Activated CD4-positive, alpha-beta T cell treated with anti-CD3 and anti-CD28 coated beads, Interleukin-2, Interleukin-4, amounts not matched to agents 100 ng/mL and 50 ng/mL, durations not matched to agents 16 hours and 8 hours (primary cell): ENCODE measurements at places on chromosomes 3 and 15.

DNA sequence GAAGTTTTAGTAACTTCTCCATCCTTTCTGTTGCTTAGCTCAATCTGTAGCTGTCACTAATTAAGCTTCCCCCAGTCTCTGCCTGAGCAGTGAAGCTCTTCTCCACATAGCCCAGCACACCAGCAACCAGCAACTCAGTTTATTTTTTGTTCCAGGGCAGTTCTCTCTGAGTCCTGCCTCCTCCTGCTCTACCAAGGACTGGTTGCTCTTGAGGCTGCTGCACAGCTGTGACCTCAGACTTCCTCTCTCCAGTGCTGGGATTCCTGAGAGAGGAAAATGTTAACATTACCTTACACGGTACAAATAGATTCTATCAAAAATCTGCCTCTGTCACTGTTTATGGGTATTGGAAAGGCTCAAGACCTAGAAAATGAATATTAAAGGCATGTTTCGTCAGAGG is 294.7 kb downstream of the OXSM start:
- DNase-seq, result no peak

- DNase-seq, result no peak
Observed at GRCh38 chr3:191282251-191283185, 46.7 kb upstream of the CCDC50 start.

- DNase-seq, result no peak
Observed at GRCh38 chr3:188262913-188263683, 109.1 kb downstream of the LPP start.

DNA sequence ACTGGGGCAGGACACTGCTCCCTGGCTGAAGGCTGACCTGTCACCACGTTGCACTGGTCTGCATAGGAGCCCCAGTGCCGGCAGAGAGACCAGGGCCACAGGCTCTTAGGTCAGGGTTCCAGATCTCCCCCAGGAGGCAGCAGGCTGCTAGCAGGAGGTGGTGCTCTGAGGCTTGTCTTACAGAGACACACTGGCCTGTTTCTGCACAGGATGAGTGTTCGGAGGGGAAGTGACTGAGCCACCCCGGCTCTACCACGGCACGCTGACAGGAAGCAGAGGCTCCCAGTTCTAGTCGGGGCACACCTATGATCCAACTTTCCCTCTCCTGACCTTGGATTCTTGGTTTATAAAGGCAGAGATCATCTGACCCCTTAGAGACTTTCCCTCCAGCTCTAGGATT is 8.6 kb downstream of the FBXL22 start:
- DNase-seq, result peak; percentile 80

- DNase-seq, result no peak
Observed at GRCh38 chr15:31974154-31974794, 56.0 kb upstream of the CHRNA7 start.

GRCh38 chr15:61449186-61449702 is 220.1 kb upstream of the RORA start:
- DNase-seq, result no peak

GRCh38 chr3:72816862-72817355 is 31.3 kb downstream of the SHQ1 start:
- DNase-seq, result peak; percentile 18

DNA sequence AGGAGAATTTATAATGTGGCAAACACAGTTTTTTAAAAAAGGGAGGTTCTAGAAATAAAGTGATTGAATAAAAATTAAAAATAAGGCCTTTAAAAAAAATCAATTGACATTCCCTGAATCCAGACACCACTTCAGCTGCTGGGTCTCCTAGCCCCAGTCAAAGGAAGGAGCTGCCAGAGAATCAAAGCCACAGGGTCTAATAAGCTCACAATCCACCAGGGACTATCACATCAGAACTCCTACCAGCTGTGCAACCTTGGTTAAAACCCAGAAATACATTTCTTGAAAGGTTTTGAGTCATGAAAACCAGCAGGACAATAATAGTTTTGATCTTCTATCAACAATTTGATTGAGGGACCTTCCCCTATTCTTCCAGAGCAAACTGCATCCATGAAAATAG is 134.5 kb downstream of the MECOM start:
- no peak for DNase-seq

DNA sequence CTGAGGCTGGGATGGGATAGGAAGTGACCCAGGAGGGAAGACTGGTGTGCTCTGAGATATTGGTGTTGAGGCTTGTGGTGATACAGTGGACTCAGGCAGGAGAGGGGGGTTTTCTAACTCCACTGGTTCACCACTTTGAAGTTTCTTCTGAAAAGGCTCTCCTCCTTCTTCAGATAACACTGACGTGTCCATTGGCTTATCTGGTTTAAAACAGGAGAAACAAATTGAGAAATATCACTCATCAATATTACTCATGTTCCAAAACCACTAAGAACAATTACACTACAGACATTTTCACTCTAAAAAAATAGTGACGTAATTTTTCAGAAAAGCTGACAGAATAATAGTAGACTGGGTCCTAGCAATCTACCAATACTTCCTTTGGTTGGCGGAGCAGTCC is 23.1 kb downstream of the TP53BP1 start:
- peak; percentile 50 for DNase-seq

DNA sequence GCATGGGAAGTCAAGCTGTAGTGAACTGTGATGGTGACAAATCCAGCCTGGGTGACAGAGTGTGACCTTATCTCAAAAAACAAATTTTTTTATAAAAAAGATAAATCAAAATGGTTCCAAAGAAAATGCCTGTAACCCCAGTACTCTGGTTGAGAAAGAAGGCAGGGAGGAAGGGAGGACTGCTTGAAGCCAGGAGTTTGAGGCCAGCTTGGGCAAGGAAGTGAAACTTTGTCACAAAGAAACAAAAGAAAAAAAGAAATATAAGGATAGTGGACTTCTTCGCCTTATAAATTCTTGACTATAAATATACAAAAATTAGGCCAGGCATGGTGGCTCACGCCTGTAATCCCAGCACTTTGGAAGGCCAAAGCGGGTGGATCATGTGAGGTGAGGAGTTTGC is 34.1 kb downstream of the SMARCC1 start:
- DNase-seq, result no peak

GRCh38 chr3:195259154-195259474 is 11.8 kb downstream of the XXYLT1 start:
- DNase-seq, result no peak

GRCh38 chr3:34090876-34091275 is 292.4 kb downstream of the PDCD6IP start:
- DNase-seq, result no peak

DNA sequence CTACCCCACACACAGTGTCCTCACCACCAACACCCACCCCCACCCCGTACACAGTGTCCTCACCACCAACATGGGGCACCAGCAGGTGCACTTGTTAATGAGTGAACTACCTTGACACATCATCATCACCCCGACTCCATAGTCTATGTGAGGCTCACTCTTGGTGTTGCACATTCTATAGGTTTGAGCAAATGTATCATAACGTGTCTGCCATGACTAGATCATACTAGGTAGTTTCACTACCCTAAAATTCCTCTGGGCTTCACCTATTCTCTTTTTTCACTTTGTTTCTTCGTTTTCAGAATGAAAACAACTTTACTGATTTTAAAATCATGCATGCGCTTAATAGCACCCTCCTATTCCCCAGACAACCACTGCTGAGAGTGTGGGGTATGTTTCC is 102.6 kb upstream of the SLC6A6 start:
- no peak for DNase-seq

DNA sequence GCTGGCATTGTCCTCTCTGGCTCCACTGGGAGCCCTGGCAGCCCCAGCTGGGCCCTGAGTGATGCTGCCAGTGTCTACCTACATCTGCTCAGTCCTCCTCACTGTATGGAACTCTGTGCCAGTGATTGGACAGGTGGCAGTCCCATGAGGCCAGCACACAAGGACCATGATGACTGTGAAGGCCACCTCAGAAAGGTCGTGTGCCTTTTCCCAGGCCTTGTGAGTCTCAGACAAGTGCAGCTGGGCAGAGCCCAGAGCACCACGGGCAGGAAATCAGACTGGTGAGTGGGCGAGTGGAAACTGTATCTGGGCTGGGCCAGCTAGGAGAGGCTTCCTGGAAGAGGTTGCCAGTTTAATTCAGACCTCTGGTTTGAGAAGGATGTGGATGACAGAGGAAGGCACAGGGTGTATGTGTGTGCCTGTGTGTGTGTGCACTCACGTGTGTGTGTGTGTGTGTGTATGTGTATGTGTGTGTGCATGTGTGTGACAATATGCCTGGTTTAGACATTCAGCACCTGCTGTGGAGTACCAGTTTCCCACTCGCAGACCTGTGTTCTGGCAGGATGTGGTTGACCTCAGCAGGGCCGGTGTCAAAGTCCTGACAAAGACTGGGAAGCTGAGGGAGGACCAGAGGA is 7.0 kb downstream of the MAPKAPK3 start:
- DNase-seq, result peak; percentile 76

GRCh38 chr3:113151461-113152031 is 59.8 kb upstream of the BOC start:
- DNase-seq, result no peak

- DNase-seq, result no peak
Observed at GRCh38 chr3:23086331-23086730, 116.8 kb upstream of the UBE2E2 start.

DNA sequence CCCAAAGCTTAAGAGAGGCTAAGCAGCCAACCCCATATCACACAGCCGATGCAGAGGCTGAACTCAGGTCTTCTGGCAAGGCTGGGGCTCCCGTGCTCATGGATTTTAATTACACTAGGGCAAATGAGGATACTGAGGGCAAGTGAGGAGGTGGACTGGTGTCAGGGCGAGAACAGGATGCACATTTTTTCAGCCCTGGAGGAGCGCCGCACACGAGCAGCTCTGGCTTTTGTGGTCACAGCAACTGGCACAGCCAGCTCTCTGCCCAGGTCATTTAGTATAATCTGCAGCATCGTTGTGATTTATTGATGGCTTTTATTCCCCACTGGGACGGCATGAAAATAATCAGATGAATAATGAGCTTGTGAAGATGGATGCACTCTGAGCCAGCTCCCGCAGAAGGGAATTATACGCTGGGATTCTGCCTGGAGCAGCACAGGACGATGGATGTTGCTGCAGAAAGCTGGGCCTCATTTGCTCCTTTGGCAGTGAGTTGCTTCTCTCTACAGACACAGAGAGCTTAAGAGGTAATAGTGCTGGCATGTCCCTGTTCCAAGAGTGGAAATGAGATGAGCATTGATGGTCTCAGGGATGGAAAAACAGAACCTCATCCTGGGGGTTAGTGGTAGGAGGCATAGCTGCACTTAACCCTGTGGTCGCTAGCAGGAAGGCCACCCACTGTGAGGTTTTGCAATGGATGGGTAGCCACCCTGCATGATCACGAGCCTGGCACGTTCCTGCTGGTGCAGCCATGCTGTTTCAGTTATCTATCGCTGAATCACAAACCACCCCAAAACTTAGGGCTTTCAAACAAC is 135.4 kb downstream of the UACA start:
- no peak for DNase-seq

GRCh38 chr3:125622381-125622791 is 27.1 kb upstream of the OSBPL11 start:
- DNase-seq, result no peak

- no peak for DNase-seq
Observed at GRCh38 chr3:69219101-69219708, 96.8 kb upstream of the LMOD3 start.

DNA sequence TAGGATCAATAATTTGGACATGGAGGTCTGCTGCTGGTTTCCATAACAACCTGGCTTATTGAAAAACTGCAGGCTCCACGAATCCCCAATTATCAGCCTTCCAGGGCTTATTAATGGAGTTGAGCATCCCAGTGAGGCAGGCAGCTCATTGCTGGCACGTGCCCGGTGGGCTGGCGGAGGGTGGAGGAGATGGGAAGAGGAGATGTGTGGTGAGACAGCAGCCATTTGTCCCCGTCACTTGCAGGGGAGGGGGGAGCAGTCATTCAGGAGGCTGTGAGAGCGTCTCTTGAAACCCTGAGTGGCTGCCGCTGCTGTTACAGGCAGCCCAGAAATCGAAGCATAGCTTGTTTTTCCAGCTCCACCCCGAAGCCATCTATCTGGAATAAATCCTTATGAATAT is 70.6 kb downstream of the GAP43 start:
- no peak for DNase-seq

DNA sequence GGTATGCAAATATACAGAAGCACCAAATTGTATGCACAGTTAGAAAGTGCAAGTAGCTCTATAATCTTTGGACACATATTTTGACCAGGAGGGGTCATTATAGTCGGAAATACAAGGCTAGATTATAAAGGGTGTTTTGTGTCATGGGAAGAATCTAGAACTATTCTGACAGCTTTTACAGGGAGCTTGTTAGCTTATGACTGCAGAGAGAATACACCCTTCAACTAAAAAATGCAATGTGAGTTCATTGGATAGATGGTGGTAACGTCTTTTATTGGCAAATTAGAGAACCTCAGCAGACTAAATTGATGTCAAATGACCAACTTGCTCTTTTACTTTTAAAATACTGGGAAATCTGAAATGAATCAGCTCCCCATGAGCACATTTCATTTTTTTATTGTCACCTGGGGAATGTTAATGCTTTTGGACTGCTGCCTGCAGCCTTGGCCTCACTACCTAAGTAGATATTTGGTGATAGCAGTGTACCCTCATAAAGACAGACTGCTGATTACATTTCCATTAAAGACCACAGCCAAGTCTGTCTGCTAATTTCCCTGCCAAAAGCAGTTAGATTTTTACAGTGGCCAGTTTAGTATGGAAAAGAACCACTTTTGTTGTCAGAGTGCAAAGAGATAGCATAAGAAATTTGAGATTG is 515.9 kb upstream of the DPPA4 start:
- DNase-seq, result no peak

DNA sequence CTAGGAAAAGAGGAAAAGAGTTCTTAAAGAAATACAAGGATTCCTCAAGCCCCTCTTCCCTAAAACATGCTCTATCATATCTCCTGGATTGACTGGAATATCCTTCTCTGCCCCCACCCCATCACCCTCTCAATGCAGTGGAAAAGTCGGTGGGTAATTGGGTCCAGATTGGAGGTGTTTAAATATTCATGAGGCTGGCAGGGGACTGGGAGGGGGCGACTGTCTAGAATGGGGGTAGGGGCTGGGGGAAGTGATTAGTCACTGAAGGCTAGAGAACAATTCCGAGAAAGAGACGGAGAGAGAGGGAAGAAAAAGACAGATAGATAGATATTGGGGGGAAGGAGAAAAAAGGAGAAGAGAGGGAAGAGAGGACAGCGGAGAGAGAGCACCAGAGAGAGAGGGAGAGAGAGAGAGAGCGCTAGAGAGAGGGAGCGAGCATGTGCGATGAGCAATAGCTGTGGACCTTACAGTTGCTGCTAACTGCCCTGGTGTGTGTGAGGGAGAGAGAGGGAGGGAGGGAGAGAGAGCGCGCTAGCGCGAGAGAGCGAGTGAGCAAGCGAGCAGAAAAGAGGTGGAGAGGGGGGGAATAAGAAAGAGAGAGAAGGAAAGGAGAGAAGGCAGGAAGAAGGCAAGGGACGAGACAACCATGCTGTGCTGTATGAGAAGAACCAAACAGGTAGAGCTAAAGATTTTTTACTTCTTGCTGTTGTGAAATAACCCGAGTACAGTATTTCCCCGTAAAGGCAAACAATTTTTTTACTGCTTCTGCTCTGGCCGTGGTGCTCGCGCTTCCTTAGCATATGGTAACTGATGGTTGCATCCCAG is at the start of gene GAP43:
TSS of gene GAP43 (plus strand) at position 467 of the 825 bp plus-strand sequence. CDS start at position 647, 180 bp downstream.
- DNase-seq, result no peak

GRCh38 chr3:131738095-131738494 is 235.3 kb upstream of the MRPL3 start:
- no peak for DNase-seq

- no peak for DNase-seq
Observed at GRCh38 chr15:80156176-80156720, 3.4 kb downstream of the FAH start.
